ENCODE measurements at places on chromosomes 6 and 20.

- peaks cover under 1% of the 10 kb centered on the region for H3K4me1 ChIP-seq
- no peak overlapping the region for H3K4me3 ChIP-seq
- no peaks in the 10 kb centered on the region for H3K27me3 ChIP-seq
- no peaks in the 10 kb centered on the region for H3K36me3 ChIP-seq
- H3K27ac ChIP-seq = no peak overlapping the region
Observed at GRCh38 chr6:10320291-10320690, 94.6 kb downstream of the TFAP2A start.

DNA sequence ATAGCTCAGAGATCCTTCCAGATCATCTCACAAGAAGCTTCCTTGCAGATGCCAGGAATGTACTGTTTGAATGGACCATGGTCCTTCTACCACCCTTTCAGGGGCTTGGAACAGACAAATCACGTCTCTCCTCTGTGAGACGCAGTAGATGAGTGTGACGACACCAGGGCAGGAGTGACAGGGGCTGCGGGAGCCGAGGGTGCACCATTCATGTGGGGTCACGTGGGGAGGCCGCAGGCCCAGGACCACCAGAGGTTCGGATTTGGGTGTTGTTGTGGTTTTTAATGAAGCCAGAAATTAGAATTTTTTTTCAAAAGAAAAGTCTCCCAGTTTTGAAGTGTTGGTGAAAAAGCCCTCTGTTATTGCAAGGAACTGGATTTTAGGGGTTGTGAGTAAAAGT, 79.2 kb downstream of the PREX1 start:
- H3K4me1 ChIP-seq = peaks cover 14% of the 10 kb centered on the region
- H3K27ac ChIP-seq = no peak overlapping the region
- peaks cover 2% of the 10 kb centered on the region for H3K36me3 ChIP-seq

DNA sequence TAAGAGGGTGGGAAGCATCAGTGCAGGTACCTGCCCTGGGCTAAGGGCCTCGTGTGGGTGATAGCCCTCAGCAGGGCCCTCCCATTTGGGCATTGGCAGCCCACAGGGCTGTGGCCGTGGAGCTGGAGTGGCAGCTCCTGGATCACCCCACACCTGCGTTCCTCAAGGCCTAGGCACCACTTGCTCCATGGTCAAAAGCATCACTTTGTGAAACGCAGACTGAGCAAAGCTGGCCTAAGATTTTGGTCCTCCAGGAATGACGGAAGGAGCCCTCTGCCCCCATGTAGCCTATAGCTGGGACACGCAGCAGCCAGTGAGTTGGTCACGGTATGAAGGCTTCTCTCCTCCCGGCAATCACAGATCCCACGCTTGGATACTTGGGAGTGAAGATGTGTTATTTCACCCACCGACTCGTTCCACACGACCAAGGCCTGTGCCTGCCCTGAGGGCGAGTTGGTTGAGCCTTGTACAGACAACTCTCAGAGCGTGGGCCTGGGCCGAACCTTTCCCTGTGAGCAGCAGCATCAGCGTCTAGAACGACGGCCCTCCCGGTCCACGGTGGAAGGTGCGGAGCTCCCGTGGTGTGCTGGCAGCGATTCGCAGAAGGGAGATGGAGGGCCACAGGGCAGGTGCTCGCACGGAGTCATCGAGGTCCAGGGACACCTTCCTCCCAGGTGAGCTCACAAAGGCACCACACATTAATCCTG, 39.7 kb downstream of the THBS2 start:
- H3K27me3 ChIP-seq = no peaks in the 10 kb centered on the region
- H3K4me3 ChIP-seq = no peak overlapping the region
- no peak for DNase-seq
- no peaks in the 10 kb centered on the region for H3K4me1 ChIP-seq
- no peak overlapping the region for H3K27ac ChIP-seq
- H3K36me3 ChIP-seq = no peaks in the 10 kb centered on the region

DNA sequence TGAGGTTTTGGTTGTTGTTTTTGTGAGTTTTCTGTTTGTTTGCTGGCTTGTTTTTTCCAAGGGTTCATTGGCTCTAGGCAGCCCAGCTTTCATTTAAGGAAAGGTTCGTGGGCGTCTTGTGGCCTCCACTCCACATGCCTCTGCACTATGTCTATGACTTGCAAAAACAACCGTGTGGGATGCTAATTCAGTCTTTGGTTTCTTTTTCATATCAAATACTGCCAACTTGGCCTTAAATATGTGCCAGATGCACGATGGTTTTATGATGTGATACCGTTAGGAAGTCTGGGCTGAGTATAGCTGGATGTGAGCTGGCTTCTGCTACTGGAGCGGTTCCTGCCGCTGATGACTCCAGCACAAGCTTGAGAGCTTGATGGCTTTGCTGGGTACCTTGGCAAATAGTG, 96.3 kb downstream of the BMP2 start:
- H3K4me1 ChIP-seq = no peaks in the 10 kb centered on the region
- H3K4me3 ChIP-seq = no peak overlapping the region
- H3K27ac ChIP-seq = no peak overlapping the region
- H3K36me3 ChIP-seq = no peaks in the 10 kb centered on the region

GRCh38 chr20:47348539-47349142, 7.9 kb downstream of the ZMYND8 start:
- H3K27me3 ChIP-seq = no peaks in the 10 kb centered on the region
- no peaks in the 10 kb centered on the region for H3K36me3 ChIP-seq
- H3K4me1 ChIP-seq = peaks cover 47% of the 10 kb centered on the region
- no peak overlapping the region for H3K4me3 ChIP-seq
- peak; percentile 87 for DNase-seq

GRCh38 chr20:51513545-51513944, 29.0 kb downstream of the NFATC2 start:
- no peak overlapping the region for H3K4me3 ChIP-seq
- no peaks in the 10 kb centered on the region for H3K36me3 ChIP-seq
- H3K4me1 ChIP-seq = no peaks in the 10 kb centered on the region
- no peak overlapping the region for H3K27ac ChIP-seq
- DNase-seq = peak; percentile 28

DNA sequence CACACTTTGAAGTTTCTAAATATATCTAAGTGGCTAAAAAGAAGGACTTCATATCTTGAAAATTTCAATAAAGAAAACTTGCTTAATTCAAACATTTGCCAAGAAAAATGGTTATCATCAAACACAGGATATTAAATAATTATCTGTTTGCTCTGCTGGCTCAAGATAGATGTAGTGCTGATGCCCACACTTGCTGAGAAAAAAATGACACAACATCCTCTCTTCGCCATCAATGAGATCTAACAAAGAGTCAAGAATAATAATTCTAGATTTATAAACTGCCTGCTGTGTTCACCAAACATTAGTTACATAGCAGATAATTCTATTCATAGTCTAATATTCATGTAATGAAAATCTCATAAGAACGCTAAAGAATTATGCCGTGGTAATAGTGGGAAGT, 93.6 kb downstream of the EPHA7 start:
- H3K4me1 ChIP-seq = no peaks in the 10 kb centered on the region
- no peak for DNase-seq
- no peaks in the 10 kb centered on the region for H3K36me3 ChIP-seq
- no peak overlapping the region for H3K27ac ChIP-seq
- H3K4me3 ChIP-seq = no peak overlapping the region

- no peaks in the 10 kb centered on the region for H3K27me3 ChIP-seq
- no peaks in the 10 kb centered on the region for H3K36me3 ChIP-seq
- no peak overlapping the region for H3K4me3 ChIP-seq
Observed at GRCh38 chr6:14079433-14079832, 38.1 kb upstream of the CD83 start.

- H3K4me1 ChIP-seq = no peaks in the 10 kb centered on the region
- no peaks in the 10 kb centered on the region for H3K36me3 ChIP-seq
- DNase-seq = no peak
- H3K27me3 ChIP-seq = no peaks in the 10 kb centered on the region
- no peak overlapping the region for H3K27ac ChIP-seq
Observed at GRCh38 chr6:34934516-34934915, 45.5 kb downstream of the ANKS1A start.

DNA sequence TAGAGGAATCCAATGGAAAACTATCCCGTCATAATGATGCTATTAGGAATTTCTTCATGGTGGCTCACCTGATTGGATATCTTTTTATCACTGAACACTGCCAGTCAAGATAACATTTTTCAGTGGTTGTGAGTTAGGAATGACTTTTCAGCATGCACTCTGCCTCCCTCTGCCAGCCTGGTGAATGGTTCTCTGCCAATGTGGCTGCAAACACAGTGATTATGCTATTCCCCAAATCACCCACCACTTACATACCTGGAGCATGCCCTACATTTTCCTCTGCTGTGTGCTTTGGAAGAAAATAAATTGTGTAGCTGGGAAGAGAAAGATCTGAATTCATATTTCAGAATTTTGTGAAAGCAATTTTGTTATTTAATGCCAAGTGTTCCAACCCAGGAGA, 102.6 kb upstream of the LAMP5 start:
- H3K4me1 ChIP-seq = no peaks in the 10 kb centered on the region
- H3K36me3 ChIP-seq = no peaks in the 10 kb centered on the region
- no peak overlapping the region for H3K4me3 ChIP-seq
- H3K27me3 ChIP-seq = no peaks in the 10 kb centered on the region

DNA sequence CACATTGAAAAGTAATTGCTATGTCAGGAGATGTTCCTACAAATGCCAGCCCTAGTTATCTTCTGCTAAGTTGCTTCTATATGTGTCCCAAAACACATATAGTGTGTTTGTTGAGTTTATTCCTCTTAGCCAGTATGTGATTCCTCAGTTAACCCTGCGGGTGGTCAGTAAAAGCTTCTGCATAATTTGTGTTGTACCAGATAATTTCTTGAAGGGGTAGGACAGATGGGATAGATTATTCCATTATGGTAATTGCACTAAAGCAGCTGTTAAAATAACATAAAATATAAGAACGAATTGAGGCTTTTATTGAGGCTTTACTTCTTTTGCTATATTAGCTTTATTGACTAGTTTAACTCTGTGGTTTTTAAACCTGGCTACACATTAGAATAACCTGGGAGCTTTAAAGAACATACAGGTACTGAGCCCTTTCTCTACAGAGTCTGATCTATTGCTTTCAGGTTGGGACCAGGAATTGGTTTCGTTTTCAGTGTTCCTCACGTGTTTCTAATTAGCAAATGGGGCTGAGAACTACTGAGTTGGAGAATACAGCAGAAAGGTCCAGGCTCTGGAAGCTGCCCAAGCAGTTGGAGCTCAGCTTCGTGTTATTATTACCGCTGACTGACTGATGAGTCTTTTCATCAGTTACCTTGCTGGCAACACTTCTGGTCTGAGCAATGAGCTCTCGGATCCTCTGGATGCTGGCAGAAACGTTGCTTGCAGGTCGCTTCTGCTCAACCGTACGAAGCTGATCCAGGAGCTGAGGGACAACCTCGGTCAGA, 56.9 kb downstream of the FAM229B start:
- H3K27ac ChIP-seq = no peak overlapping the region
- H3K4me3 ChIP-seq = no peak overlapping the region
- H3K36me3 ChIP-seq = no peaks in the 10 kb centered on the region
- no peak for DNase-seq
- no peaks in the 10 kb centered on the region for H3K4me1 ChIP-seq

GRCh38 chr6:7762760-7763159, 36.9 kb downstream of the BMP6 start:
- DNase-seq = no peak
- H3K4me1 ChIP-seq = no peaks in the 10 kb centered on the region
- H3K27me3 ChIP-seq = no peaks in the 10 kb centered on the region
- H3K4me3 ChIP-seq = no peak overlapping the region
